Neural crest cell (in vitro differentiated cells): ENCODE measurements at places on chromosomes 7 and 10. TPM values are rescaled to one million over a fixed set of nuclear protein-coding genes. Genes with fewer than 3 reads are reported as not detected.

Gene FFAR4
- 0.09 TPM in 1 of 2 replicates, not detected in the other for total RNA-seq

Gene VAX1
- total RNA-seq, result 0.16 and 0.23 TPM in 2 replicates

Gene CREB5
- total RNA-seq, result 6.9 and 8.3 TPM in 2 replicates

Gene CHAT
- total RNA-seq, result 2.7 and 3.3 TPM in 2 replicates

Gene PRKG1
- 4.4 and 4.5 TPM in 2 replicates for total RNA-seq

Gene CTNNA3
- 4.7 and 5.5 TPM in 2 replicates for total RNA-seq

Gene NOS3
- total RNA-seq, result 6.1 and 7.4 TPM in 2 replicates

Gene SEMA4G
- total RNA-seq, result 7.0 and 9.1 TPM in 2 replicates

Gene RAMP3
- not detected in 2 replicates for total RNA-seq

Gene CLEC5A
- total RNA-seq, result not detected in 2 replicates

DNA sequence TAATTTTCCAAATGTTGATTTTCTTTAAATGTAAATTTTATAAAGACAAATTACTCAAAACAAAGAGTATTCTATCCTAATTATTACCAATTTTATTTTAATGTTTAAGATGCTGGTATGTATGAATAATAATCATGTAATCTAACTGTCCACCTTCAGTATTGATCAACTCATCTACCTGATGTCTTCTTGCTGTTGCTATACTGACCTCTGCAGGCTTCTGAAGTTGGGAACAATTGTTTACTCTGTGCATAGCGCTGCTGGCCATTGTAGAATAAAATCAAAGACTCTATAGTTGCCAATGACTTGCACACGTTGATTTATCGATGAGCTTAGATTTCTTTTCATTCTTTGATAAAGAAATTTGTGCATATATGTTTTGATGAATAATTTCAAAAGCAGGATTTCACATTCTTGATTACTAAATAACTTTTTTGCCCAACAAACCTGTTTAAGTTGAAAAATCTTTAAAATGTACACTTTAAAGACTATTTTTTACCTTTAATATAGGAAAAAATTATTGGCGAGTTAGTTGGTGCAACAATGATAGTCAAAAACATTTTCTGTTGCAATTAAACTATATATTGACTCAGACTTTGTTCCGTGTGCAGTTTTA is 282.3 kb downstream of the TFEC start:
- H3K4me1 ChIP-seq, result no peaks in the 10 kb centered on the region
- H3K36me3 ChIP-seq, result no peaks in the 10 kb centered on the region
- H3K27ac ChIP-seq, result no peak overlapping the region

GRCh38 chr7:151847136-151847535 is 29.8 kb downstream of the PRKAG2 start:
- H3K27ac ChIP-seq, result no peak overlapping the region
- no peaks in the 10 kb centered on the region for H3K4me1 ChIP-seq
- H3K27me3 ChIP-seq, result no peaks in the 10 kb centered on the region
- no peaks in the 10 kb centered on the region for H3K36me3 ChIP-seq
- no peak for DNase-seq

GRCh38 chr7:150862356-150862755 is 10.0 kb downstream of the AOC1 start:
- peak overlapping the region; percentile 1 for H3K27ac ChIP-seq
- no peaks in the 10 kb centered on the region for H3K27me3 ChIP-seq
- H3K36me3 ChIP-seq, result no peaks in the 10 kb centered on the region
- H3K4me1 ChIP-seq, result no peaks in the 10 kb centered on the region

DNA sequence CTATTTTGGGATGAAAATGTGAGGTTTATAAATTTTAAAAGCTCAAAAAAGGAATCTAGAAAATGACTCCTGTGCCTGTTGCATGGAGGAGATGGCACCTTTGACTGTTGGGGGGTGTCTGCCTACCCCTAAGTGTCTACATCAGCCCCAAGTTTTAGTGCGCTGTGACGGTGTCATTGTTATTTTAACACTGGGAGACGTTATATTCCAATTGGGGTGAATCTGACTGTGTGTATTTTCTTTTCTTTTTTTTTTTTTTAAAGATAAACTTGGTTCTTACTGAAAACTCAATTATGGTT is 517 bp downstream of the SRGN start:
- no peak for DNase-seq
- H3K4me3 ChIP-seq, result no peak overlapping the region
- no peaks in the 10 kb centered on the region for H3K36me3 ChIP-seq
- no peak overlapping the region for H3K27ac ChIP-seq
- no peaks in the 10 kb centered on the region for H3K27me3 ChIP-seq

- no peak for DNase-seq
- H3K4me1 ChIP-seq, result peaks cover 7% of the 10 kb centered on the region
- no peaks in the 10 kb centered on the region for H3K36me3 ChIP-seq
- H3K27ac ChIP-seq, result no peak overlapping the region
- H3K27me3 ChIP-seq, result no peaks in the 10 kb centered on the region
Observed at GRCh38 chr10:7043055-7043653, 367.7 kb downstream of the SFMBT2 start.

DNA sequence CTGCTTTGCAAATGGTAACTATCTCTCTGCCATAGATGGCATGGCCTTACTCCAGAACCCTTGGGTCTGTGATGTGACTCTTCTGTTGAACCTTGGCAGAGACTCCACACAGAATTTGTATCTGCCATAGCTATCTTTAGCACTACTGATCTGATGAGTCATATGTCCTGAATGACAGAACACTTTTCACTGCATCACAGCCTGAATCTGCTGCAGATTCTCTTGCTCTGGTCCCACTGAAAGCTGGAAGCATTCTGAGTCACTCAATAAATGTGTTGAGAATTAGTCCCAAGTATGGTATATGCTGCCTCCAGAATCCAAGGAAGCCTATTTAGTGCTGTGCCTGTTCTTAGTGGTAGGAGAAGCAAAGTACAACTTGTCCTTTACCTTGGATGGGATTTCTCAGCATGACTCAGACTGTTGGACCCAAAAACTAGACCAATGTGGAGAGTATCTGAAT is 39.5 kb upstream of the ANKRD1 start:
- H3K4me1 ChIP-seq, result no peaks in the 10 kb centered on the region
- no peak overlapping the region for H3K27ac ChIP-seq
- no peak for DNase-seq
- no peaks in the 10 kb centered on the region for H3K27me3 ChIP-seq

- H3K27ac ChIP-seq, result no peak overlapping the region
- no peaks in the 10 kb centered on the region for H3K36me3 ChIP-seq
- H3K4me1 ChIP-seq, result no peaks in the 10 kb centered on the region
- no peak for DNase-seq
- H3K27me3 ChIP-seq, result no peaks in the 10 kb centered on the region
Observed at GRCh38 chr7:98291717-98292116, 10.2 kb downstream of the BRI3 start.

- no peaks in the 10 kb centered on the region for H3K36me3 ChIP-seq
- peak overlapping the region; percentile 33 for H3K4me3 ChIP-seq
- H3K4me1 ChIP-seq, result peaks cover 83% of the 10 kb centered on the region
- no peaks in the 10 kb centered on the region for H3K27me3 ChIP-seq
- peak overlapping the region; percentile 97 for H3K27ac ChIP-seq
Observed at GRCh38 chr10:79179164-79179956, 110.6 kb downstream of the ZMIZ1 start.

- H3K27ac ChIP-seq, result no peak overlapping the region
- peaks cover 34% of the 10 kb centered on the region for H3K4me1 ChIP-seq
- no peaks in the 10 kb centered on the region for H3K27me3 ChIP-seq
- DNase-seq, result no peak
- peaks cover 4% of the 10 kb centered on the region for H3K36me3 ChIP-seq
Observed at GRCh38 chr10:77912576-77912975, 14.0 kb downstream of the DLG5 start.

- no peak overlapping the region for H3K27ac ChIP-seq
- H3K4me3 ChIP-seq, result no peak overlapping the region
- peaks cover 28% of the 10 kb centered on the region for H3K4me1 ChIP-seq
- H3K27me3 ChIP-seq, result no peaks in the 10 kb centered on the region
- DNase-seq, result no peak
Observed at GRCh38 chr7:12694817-12695216, 7.4 kb downstream of the ARL4A start.

DNA sequence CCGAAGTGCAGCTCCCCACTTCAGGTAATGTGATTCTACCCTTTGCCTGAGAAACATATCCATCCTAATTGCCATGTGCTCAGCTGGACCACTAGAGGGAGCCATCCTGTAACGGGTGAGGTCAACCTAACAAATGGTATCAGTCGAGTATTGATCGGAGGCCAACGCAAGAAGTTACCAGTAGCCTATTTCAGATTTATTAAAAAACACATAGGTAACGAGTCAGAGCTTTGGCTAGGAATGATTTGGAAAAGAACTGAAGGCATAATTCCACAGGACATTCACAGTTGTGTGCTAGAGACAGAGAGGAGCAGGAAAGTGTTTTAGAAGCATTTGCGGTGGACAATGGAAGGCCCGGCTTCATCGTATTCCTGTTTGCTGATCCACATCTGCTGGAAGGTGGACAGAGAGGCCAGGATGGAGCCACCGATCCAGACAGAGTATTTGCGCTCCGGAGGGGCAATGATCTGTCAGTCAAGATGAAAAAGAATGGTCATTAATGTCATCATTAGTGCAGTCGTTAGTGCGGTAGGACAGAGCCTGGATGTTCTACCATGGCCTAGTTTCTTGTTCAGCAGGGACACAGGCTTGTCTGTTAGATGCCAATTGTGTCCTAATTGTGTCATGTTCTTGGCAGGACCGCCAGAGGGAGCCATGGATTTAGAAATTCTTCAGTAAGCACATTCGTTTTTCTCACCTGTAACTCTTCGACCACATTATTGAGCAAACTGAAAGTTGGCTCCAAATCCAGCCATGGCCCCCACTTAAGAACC is 17.5 kb downstream of the ACTA2 start:
- DNase-seq, result peak; percentile 51
- no peaks in the 10 kb centered on the region for H3K36me3 ChIP-seq

DNA sequence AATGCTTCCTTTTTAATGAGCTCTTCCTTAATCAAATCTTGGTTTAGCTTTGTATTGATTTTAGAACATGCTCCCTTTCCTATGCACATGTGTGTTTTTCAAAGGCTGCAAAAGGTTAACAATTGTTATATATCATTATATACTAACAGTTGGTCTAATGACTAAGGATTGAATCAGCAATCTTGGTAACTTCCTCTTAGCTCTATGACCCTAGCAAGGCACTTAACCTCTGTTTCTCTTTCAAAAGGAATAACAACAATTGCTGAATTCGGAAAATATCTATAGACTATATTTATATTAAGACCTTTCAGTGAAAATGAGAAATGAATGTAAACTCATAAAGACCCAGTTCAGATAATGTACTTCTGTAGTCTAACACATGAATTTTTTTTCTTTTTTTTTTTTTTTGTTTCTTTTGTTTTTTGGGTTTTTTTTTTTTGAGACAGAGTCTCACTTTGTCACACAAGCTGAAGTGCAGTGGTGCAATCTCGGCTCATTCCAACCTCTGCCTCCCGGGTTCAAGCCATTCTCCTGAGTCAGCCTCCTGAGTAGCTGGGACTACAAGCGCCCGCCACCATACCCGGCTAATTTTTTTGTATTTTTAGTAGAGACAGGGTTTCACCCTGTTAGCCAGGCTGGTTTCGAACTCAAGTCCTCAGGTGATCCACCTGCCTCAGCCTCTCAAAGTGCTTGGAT is 48.8 kb downstream of the HOXA1 start:
- H3K36me3 ChIP-seq, result no peaks in the 10 kb centered on the region
- no peak overlapping the region for H3K27ac ChIP-seq
- H3K4me3 ChIP-seq, result no peak overlapping the region
- no peak for DNase-seq
- H3K4me1 ChIP-seq, result no peaks in the 10 kb centered on the region

DNA sequence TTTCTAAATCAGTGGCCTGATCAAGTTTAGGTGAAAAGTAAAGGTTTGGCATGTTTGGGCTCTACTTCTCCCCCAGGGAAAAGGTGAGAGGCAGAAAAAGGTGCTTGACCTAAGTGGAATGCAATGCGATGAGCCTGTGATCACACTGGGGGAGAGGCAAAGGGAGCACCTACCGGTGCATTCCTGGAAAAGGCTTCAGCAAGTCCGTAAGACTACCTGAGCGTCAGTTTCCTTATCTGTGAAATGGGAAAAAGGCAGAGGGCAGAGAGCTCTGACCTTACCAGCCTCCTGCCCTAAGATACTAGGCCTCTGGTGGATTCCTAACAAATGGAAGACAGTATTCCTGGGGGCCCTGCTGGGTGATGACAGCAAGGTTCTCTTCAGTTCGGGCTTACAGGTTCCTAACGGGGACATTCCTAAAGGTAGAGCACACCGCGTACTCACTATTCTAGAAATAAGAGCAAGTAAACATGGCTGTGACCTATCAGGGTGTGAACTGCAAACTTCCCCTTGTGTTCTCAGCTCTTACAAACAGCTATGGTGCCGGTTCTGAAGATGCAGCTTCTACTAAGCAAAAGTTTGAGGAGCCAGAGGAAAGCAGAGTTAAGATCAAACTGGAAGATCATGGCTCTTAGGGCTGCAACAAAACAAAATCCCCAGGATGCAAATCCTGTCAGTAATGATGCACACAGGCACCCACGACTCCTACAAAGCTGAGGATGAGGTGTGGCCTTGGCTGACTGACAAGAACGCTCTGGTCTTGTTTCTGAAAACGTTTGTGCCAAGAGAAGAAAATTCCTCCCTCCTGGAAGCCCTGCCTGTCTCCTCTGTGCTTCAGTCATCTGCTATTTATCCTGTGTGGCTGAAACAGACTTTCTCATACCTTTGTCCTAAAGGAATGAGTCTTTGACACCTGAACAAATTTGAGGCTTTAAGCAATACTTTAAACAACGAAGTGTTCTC is 13.3 kb upstream of the ACSL5 start:
- no peaks in the 10 kb centered on the region for H3K36me3 ChIP-seq
- H3K27me3 ChIP-seq, result no peaks in the 10 kb centered on the region
- no peak overlapping the region for H3K4me3 ChIP-seq
- peaks cover 16% of the 10 kb centered on the region for H3K4me1 ChIP-seq

DNA sequence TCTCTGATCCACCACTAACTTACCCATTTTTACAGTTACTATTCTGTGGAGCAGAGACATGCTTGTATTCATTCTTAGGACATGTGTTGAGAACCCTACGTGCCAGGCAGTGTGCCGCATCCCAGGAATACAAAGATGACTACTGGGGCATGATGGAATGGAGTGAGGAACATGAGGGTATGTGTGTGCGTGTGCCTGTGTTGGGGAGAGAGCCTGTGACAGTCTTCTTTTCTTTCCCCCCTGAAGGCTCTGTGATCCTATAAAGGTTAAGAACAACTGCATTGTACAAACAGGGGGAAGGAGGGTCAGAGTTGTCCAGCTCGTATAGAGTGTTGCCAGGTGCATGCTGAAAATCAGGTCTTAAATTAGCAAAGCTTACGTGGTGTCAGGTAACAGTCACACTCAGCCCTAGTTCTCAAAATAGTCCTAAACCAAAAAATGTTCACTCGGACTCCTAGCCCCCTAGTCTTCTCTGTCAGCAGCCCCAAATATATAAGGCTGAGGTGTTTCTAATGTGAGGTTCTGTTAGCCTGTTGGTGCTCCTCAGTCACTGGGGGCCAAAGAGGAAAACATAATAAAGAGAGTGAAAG is 161.9 kb downstream of the CELF2 start:
- DNase-seq, result no peak
- no peak overlapping the region for H3K4me3 ChIP-seq
- H3K27me3 ChIP-seq, result no peaks in the 10 kb centered on the region
- peaks cover 38% of the 10 kb centered on the region for H3K36me3 ChIP-seq
- no peak overlapping the region for H3K27ac ChIP-seq
